ENCODE measurements at places on chromosomes 12 and 14.
A peak's percentile ranks its signal among the peaks of the same experiment; 100 is the strongest.

DNA sequence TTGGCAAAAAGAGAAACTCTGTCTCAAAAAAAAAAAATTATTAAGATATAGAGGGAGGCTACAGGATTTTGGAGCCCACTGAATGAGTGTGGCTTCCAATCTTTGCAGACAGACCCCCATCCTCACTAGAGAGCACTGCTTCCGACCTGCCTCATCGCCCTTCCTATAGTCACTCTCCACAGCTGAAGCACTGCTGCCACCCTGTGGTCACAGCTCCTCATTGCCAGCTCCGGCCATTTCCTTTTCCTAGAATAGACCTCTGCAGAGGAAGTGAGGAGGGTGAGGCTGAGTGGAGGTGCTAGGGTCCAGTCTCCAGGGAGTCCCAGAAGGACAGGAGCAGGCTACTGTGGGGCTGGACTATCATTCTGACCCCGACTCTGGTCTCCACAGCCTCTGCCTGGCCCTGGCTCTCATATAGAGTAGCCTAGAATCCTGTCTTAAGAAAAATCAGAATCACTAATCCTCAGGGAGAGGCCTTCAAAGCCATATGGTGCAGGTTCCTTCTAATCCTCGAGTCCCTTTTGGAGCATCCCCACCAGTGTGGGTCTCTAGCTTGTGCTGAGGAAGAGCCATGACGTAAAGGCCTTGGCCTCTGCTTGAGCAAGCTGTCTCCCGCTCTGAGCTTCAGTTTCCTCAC is 1.4 kb upstream of the NPFF start:
- DNase-seq, result peak; percentile 88

GRCh38 chr14:68140076-68140741 is 320.6 kb downstream of the RAD51B start:
- peak; percentile 64 for DNase-seq

DNA sequence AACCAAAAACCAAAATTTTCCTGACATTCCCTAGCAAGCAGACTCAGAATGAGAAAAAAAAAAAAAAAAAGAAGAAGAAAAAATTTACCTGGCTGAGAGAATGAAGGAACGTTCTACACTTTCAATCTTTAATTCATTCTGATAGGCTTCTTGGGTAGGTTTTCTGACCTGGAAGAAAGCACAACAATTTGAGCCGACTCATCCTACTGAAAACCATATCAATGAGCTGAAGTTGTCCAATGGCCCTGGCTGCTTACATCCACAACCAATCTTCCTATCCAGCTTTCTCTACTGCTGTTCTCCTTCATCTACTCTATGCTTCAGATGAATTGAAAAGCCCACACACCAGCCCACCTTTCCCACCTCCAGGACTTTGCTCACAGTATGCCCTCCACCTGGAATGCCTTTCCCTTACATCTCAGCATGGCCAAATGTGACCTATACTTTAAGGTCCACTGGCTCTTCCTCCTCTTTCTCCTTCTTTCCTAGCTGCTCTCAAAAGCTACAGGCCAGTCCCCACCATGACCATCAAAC is 31.6 kb upstream of the NR2C1 start:
- no peak for DNase-seq

- DNase-seq, result no peak
Measured at GRCh38 chr14:85159726-85160125, 370.2 kb upstream of the FLRT2 start.

GRCh38 chr12:64665514-64665913 is 55.2 kb downstream of the RASSF3 start:
- DNase-seq, result peak; percentile 45

GRCh38 chr12:111529424-111530368 is 69.4 kb downstream of the ATXN2 start:
- DNase-seq, result peak; percentile 28

GRCh38 chr12:89016970-89017778 is 335.1 kb downstream of the DUSP6 start:
- DNase-seq, result peak; percentile 24

DNA sequence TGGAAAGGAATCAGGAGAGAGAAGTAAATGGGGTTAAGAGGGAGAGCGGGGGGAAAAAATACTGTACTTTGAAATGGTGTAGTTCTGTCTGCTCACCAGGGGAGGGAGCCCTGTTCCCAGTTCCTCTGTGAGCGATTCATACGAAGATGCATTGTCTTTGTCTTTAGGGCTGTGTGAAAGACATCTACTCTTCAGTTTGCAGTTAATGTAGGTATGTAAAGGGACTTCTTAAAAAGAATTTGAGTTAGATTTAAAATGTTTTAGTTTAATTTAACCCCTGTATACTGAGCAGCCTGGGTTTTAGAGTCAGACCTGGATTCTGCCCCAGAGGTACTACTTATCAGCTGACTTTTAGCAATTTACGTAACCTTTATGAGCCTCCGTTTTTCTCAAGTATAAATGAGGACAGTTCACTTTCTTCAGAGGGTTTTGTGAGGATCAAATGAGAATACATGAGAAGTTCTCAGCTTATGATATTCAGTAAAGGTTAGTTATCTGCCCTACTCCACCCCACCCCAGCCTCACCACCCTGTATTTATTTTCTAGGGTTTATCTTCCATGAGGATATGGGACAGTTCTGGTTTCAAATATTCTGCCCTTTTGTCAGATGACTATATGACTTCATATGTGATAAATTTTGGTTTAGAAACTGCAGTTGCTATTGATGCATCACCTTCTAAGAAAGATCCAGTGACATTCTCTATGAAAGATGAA is 82.5 kb upstream of the EVL start:
- peak; percentile 40 for DNase-seq

- DNase-seq, result no peak
Measured at GRCh38 chr14:66624336-66624937, 116.5 kb downstream of the GPHN start.

GRCh38 chr12:103392722-103393121 is 103.0 kb downstream of the C12orf42 start:
- DNase-seq, result no peak

GRCh38 chr14:62253171-62253570 is 491.0 kb downstream of the SNAPC1 start:
- DNase-seq, result no peak

GRCh38 chr12:2973566-2973965 is 14.4 kb downstream of the TEAD4 start:
- DNase-seq, result no peak

DNA sequence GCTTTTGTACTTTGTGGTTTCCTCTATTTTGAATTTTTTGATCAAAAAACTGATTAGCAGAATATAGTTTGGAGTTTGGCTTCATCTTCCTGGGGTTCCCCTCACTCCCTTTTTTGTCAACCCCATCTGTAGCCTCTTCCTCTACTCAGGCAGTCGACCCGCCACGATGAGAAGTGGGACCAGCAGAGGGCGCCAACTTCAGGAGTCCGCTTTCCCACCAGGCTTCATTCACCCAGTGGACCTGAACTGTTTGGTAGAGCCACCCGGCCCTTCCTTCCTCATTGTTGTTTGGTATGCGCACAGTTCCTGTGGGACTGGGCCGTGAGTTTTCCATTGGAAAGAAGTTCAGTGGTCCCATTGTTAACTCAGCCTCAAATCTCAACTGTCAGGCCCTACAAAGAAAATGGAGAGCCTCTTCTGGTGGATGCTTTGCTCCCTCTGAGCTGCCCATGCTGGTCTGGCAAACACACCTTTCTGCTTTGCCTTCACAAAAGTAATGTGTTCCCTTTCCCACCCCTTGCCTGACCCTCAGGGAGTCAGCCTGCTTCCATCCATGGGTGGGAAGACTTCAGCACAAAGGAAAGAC is 21.7 kb downstream of the TMBIM6 start:
- peak; percentile 38 for DNase-seq

GRCh38 chr14:35474323-35474722 is 59.6 kb upstream of the INSM2 start:
- no peak for DNase-seq

DNA sequence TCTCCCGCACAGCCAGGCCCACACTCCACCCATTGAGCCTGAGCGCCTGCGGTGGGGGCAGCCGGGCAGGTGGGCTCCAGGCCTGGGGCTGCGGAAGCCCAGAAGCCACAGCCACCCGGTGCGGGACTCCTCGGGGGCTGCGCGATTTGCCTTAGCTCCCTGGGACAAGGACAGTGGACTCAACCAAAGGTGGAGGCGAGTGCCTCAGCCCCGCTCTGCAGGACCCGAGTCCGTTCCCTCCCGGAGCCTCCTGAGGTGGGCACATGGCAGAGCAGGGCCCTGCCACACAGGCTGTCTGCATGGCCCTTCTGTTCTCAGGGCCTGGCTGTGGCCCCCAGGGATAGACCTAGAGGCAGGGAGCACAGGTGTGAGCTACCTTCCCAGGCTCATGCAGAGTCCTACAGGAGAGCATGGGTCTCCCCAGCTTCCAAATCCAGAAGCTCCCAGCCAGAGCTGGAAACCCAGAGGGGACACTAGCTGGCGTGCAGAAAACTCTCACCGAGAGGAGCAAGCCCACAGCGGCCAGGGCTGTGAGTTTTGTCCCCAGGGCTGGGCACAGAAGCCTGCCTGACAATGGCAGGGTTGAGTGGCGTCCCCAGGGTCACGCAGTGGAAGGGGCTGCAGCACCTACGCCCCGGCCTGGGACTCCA is 22.2 kb upstream of the LRTM2 start:
- no peak for DNase-seq

- no peak for DNase-seq
Measured at GRCh38 chr14:105281371-105282097, 19.3 kb downstream of the BRF1 start.

GRCh38 chr14:55951341-55952206 is 166.6 kb upstream of the PELI2 start:
- DNase-seq, result no peak

- DNase-seq, result no peak
Measured at GRCh38 chr12:28374556-28374955, 184.3 kb downstream of the CCDC91 start.

- peak; percentile 63 for DNase-seq
Measured at GRCh38 chr14:90398315-90398839, 1.5 kb downstream of the CALM1 start.

- DNase-seq, result no peak
Measured at GRCh38 chr12:67086116-67086515, 183.0 kb upstream of the CAND1 start.

- no peak for DNase-seq
Measured at GRCh38 chr14:59582161-59582560, 5.5 kb upstream of the CCDC175 start.

- DNase-seq, result peak; percentile 44
Measured at GRCh38 chr12:109153821-109154441, 37.5 kb downstream of the ACACB start.

GRCh38 chr14:65832431-65833266 is 420.1 kb downstream of the FUT8 start:
- no peak for DNase-seq

DNA sequence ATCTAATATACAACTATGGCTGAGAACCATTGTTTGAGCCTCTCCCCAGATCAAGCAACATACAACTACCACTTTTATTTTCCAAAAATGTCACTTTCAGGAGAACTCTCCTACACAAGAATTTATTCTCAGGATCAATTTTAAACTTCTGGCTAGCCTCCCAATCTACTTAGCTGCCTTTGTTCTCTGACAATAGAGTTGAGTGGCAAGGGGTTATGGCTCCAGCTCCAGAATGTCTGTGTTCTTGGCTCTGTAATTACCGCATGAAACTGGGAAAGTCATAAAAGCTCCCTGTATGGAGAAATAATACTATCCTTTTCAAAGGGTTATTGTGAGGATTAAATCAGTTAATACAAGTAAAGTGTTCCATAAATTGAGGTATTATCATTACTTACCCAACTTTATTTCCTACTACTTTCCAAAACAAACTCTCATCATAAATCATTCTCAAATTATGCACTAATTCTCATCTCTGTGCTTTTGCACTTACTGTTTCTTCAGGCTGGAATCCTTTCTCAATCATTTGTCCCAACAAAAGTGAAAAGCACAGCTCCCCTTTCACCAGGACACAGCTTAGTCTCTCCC is 121.9 kb downstream of the GARIN6 start:
- DNase-seq, result no peak

DNA sequence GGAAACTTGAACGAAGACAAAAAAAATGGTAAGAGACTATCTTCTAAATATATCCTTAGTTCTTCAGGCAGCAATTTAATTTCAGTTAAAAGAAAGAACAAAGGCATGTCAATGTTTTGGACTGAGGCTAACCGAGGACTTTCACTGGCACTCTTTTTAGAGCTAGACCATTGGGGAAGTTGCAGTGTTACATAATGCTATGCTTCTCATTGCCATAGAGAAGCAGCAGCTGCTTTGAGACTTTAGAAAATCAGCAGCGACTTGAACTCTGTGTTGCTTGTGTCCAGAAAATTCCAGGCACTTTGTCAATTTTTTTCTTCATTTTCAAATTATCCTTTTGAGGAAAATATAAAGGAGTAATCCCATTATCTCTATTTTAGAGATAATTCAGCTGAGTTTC is 964.2 kb downstream of the NRXN3 start:
- no peak for DNase-seq

DNA sequence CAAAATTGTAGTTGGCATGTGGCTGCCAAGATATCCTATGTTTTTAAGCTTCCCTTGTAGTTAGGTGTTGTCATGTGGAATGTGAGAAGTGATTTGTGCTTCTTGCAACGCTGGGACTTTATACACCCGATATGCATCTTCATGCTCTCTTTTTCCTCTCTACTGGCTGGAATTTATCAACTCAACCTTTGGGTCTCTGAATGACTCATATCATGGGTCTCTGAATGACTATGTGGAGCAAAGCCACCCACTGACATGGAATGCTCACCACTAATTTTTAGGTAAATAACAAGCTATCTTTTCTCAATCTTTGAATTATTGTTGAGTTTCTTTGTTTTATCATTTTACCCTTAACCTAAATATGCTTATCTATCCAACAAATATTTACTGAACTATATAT is 144.6 kb downstream of the ATP23 start:
- no peak for DNase-seq

GRCh38 chr14:99234961-99235571 is 36.9 kb downstream of the BCL11B start:
- DNase-seq, result no peak

DNA sequence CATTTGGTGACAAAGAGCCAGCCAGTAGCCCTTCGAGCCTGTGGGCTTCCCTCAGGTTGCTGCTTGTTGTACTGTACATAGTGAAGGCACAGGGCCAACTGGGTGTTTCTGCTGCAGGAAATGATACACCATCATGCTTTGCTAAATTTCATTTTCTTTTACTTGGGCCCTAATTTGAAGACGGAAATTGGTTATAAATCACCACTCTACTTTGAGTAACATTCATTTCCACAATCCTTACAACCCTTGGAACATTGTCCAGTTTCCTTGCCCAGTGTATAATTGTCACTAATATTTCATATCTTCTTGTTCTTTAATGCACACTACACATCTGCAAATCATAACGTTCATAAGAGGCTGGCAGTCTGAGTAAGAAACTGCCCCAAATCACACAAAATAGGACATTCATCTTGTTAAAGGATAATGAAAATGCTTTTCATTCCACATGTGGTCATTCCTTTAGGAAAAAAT is 30.2 kb downstream of the MSRB3 start:
- no peak for DNase-seq

- no peak for DNase-seq
Measured at GRCh38 chr12:92197815-92198214, 52.2 kb upstream of the BTG1 start.
